NB4 (cell line): ENCODE measurements at places on chromosomes 4 and X.

GRCh38 chr4:185713272-185713671 is 98.7 kb downstream of the SORBS2 start:
- no peak for DNase-seq

DNA sequence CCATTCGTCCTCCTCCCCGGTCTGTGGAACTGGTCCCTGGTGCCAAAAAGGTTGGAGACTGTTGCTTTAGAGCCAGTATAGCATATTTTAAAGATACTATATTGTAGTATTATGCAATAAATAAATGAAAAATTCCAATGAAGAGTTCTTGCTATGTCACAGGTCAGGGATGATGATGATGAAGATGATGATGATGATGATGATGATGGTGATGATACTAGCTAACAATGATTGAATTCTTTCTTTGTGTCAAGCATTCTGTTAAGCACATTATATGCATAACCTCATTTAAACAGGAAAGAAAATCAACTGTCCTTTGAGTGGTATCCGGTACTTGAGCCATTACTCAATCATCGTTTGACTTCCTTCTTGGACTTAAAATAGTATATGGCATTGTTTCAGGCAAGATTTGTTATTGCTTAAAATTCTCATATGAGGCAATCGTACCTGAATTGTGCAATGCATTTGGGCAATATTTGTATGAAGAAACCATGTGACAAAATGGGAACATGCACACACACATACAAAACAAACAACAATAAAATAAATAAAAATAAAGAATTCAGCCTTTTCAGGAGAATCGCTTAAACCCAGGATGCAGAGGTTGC is 22.8 kb upstream of the TLR2 start:
- peak; percentile 93 for DNase-seq

- DNase-seq = no peak
Measured at GRCh38 chr4:146507632-146508031, 14.1 kb downstream of the SLC10A7 start.

- DNase-seq = no peak
Measured at GRCh38 chr4:165208221-165208652, 876 bp downstream of the KLHL2 start.

- DNase-seq = no peak
Measured at GRCh38 chr4:55013431-55013955, 111.9 kb downstream of the KDR start.

DNA sequence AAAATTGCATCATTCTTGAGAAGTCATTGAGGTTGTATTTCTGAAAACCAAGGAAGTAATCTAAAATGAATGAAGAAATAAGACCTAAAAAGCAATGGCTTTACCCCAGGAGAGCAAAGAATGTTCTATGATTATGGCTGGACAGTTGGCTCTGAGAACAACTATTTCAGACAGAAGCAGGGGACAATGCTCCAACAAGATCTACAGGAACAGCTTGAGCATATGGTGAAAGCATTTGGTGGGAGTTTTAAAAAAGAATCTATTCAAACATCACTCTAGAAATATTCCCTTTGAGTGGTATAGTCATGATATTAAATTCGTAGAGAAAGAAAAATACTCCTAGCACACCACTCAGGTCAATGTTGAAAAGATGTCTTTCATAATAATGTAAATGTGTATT is 26.7 kb downstream of the DYNLT3 start:
- no peak for DNase-seq

DNA sequence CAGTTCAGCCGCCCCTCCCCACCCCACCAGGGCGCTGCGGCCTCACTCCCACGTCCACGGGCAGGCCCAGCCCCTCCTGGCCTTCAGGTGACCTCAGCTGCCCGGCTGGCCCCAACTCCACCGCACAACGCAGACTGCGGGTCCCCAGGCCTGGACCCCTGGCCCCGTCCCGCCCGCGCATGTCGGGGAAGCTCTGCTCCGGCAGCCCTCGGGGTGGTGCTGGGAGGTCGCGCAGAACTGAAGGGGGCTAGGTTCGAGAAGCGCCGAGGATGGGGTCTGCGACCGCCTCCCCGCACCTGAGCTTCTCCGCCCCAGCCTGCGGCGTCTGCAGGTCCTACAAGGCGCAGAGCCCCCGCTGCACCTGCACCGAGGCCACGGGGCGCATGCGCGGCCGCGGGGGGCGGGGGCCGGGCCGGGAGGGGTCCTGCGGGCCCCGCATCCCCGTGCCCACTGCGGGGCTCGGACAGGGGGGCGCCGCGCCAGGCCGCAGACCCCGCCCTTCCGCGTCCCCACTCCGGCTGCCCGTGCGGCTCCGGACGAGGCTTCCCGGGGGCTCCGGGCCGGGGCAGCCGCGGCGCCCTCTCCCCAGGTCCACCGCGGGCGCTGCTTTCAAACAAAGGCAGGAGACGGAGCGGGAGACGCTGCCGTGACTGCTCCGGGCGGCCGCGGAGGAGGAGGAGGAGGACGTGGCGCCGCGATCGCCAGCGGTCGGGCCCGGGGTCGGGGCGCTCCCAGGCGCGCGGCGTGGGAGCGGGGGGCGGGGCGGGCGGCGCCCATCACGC is 672 bp upstream of the NAT8L start:
- DNase-seq = peak; percentile 60

- DNase-seq = no peak
Measured at GRCh38 chrX:120464411-120464810, 4.7 kb downstream of the LAMP2 start.
